ENCODE measurements at places on chromosomes 7 and 10.

- no peak for DNase-seq
Measured at GRCh38 chr7:101707587-101707986, 78.5 kb upstream of the MYL10 start.

DNA sequence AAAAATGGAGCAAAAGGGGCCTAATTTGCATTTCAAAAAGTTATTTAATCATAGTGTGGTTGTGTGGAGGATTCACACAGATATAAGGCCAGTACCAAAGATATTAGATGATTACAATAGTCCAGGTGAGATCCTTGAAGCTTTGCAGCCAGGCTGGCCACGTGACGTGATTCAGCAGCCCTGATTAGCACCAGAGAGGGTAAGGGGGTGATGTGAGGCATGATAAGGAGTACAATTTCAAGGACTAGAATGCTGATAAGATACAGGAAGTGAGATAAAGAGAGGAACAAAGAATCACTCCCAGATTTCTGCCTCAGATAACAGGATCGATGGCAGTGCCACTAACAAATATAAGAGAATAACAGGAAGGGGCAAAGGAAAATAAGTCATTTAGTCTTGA is 108.4 kb upstream of the PALS2 start:
- DNase-seq = no peak

GRCh38 chr10:29535012-29535777 is 99.6 kb downstream of the SVIL start:
- peak; percentile 97 for DNase-seq

GRCh38 chr7:3282457-3282856 is 18.6 kb upstream of the SDK1 start:
- peak; percentile 33 for DNase-seq

GRCh38 chr10:33137356-33138005 is 179.5 kb upstream of the ITGB1 start:
- peak; percentile 57 for DNase-seq

- no peak for DNase-seq
Measured at GRCh38 chr7:24763303-24763901, 6.1 kb upstream of the GSDME start.

DNA sequence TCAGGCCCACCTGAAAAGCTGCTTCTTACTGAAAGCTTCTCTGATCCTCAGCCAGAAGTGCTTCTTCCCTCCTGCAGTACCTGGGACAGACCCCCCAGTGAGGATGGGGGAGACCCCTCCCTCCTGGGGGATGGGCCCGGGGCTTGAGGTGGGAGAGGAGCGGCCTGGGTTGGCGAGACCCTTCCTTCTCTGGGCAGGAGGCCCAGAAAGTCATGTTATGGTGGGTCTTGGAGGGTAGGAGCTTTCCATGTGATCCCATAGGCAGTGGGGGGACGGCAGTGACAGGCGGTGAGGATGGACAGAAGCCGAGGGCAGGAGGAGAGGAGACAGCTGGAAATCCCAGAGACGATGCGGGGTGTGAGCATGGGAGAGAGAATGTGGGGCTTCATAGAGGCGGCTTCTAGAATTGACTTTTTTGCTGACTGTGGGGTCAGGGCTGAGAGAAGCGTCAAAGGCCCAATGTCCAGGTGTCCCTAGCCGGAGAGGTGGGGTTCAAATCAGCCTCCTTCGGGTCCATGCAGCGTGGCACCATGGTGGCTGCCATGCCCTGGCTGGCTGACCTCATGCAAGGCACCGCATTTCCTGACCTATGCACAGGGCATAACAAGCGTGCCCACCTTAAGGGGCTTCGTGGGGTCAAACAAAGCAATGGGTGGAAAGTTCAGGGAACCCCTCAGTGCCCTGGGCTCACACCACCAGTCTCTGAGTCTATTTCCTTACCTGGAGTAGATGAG is 154.0 kb downstream of the UBE2H start:
- no peak for DNase-seq

- DNase-seq = no peak
Measured at GRCh38 chr7:157829491-157829890, 492.7 kb downstream of the DNAJB6 start.

- peak; percentile 25 for DNase-seq
Measured at GRCh38 chr10:105150259-105150880, 509.3 kb downstream of the SORCS3 start.

GRCh38 chr7:138889582-138890498 is 91.3 kb downstream of the KIAA1549 start:
- peak; percentile 87 for DNase-seq

GRCh38 chr10:52883996-52884871 is 111.7 kb upstream of the MBL2 start:
- peak; percentile 51 for DNase-seq

DNA sequence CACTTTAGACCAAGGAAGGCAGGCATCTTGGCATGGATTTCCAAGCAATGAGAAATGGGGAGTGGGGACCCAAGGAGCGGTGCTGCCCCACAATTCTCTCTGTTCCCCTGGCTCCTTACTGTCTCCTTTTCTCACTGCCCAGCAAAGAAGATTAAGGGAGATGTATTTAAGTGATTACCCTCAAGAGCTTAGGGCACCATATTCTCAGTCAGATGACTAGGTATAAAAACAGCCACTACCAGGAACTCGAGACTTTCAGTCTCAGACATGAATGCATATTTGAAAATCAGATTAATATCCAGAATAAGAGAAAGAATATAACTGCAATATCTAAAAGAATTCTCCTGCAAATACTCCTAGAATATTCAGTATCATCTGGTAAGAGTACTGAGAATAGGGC is at the start of gene ABLIM1:
Gene ABLIM1, minus strand, starts transcription at position 101 of the 400 bp plus-strand sequence. Its CDS starts 75 bp downstream, at position 26.
- no peak for DNase-seq

GRCh38 chr7:5357951-5358350 is 65.7 kb downstream of the TNRC18 start:
- no peak for DNase-seq

DNA sequence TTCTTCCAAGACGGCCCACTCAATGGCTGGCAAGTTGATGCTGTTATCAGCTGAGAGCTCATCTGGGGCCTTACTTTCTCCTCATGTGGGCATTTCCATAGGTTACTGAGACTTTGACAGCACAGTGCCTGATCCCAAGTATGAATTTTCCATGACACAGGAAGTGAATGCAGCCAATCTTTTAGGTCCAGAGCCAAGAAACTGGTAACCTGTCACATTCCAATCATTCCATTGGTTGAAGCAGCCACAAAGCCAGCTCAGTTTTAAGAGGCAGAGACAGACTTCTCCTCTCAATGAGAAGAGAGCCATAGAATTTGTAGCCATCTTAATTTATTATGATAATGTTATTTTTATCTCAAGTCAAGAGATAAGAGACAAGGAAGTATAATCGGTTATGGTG is 775.5 kb downstream of the CNTNAP2 start:
- DNase-seq = no peak

GRCh38 chr7:139036901-139037300 is 1.1 kb upstream of the ZC3HAV1L start:
- DNase-seq = no peak

- DNase-seq = peak; percentile 60
Measured at GRCh38 chr10:120400601-120401000, 56.4 kb upstream of the PLPP4 start.

DNA sequence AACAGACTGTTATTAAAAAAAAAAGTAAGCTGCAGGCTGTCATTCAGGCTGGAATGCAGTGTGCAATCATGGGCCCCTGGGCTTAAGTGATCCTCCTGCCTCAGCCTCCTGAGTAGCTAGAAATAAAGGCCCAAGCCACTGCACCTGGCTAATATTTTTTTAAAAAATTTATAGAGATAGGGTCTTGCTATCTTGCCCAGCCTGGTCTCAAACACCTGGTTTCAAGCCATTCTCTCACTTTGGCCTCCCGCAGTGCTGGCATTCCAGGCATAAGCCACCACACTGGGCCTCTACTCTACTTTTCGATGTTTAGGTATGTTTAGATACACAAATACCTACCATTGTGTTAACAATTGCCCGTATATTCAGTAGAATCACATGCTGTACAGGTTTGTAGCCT is 270.4 kb upstream of the PRKCQ start:
- no peak for DNase-seq

GRCh38 chr10:58362027-58362789 is 23.0 kb upstream of the TFAM start:
- DNase-seq = no peak

- DNase-seq = peak; percentile 88
Measured at GRCh38 chr7:116522247-116522646, 2.6 kb upstream of the CAV1 start.

GRCh38 chr10:113866551-113867394 is 12.3 kb downstream of the NHLRC2 start:
- peak; percentile 3 for DNase-seq
